ACHN (cell line): ENCODE measurements at places on chromosomes 2 and 18.
A peak's percentile ranks its signal among the peaks of the same experiment; 100 is the strongest.

- no peak for DNase-seq
These were observed 170.0 kb upstream of the ALKAL2 start for GRCh38 chr2:457792-458424.

DNA sequence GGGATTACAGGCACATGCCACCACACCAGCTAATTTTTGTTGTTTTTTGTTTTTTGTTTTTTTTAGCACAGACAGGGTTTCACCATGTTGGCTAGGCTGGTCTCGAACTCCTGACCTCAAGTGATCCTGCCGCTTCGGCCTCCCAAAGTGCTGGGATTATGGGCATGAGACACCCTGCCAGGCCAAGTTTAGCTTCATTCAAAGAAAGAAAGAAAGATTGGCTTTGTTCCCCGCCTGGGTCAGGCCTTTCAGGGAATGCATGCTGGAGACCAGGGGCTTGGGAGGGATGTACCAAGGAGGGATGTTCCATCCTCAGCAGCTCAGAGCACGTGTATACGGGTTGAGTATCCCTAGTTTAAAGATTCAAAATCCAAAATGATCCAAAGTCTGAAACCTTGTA lies 283.0 kb downstream of the ALPK2 start:
- no peak for DNase-seq

GRCh38 chr2:149200109-149200520 lies 130.3 kb upstream of the LYPD6 start:
- no peak for DNase-seq

GRCh38 chr2:187900021-187900420 lies 345.8 kb upstream of the TFPI start:
- DNase-seq = no peak

GRCh38 chr18:74146756-74147155 lies 878 bp downstream of the FBXO15 start:
- no peak for DNase-seq

DNA sequence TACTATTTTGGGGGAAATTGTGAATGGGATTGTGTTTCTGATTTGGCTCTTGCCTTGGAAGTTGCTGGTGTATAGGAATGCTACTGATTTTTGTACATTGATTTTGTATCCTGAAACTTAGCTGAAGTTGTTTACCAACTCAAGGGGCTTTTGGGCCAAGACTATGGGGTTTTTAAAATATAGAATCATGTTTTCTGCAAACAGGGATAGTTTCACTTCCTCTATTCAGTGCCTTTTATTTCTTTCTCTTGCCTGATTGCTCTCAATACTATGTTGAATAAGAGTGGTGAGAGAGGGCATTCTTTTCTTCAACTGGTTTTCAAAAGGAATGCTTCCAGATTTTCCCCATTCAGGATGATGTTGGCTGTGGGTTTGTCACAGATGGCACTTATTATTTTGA lies 1383.8 kb upstream of the ACVR2A start:
- no peak for DNase-seq

GRCh38 chr18:267380-267687 lies 513 bp downstream of the THOC1 start:
- peak; percentile 33 for DNase-seq
